Small intestine (tissue), 16 donors: ENCODE measurements at places on chromosomes 3 and 15.
A peak's percentile ranks its signal among the peaks of the same experiment; 100 is the strongest.

GRCh38 chr15:100929641-100930042, 10.5 kb downstream of the LRRK1 start:
- no peaks in the 10 kb centered on the region for H3K4me1 ChIP-seq
- no peaks in the 10 kb centered on the region for H3K36me3 ChIP-seq
- H3K27ac ChIP-seq: no peak overlapping the region
- no peak overlapping the region for H3K4me3 ChIP-seq
- no peak for DNase-seq

DNA sequence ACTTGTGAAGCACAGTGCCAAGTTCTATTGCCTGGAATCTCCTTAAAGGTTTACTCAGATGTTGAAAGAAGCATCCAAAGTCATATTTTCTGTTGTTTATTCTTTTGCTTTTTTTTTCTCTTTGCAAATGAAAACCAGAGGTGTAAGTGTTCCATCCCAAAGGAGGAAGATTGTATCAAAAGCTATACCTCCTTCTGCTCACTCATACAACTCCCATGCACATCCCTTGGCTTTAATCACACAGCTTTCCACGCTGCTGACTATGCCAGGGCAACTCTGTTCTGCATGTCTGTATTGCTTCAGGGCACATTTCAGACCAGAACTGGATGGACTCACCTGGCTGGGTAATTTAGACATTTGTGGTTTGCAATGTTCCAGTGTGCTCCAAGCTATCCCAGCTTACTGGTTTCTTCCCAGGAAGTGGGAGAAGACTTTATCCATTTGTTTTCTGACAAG, 399.6 kb upstream of the TBL1XR1 start:
- no peaks in the 10 kb centered on the region for H3K27me3 ChIP-seq
- H3K27ac ChIP-seq: no peak overlapping the region
- peaks cover 28% of the 10 kb centered on the region for H3K4me1 ChIP-seq
- H3K36me3 ChIP-seq: no peaks in the 10 kb centered on the region
- no peak overlapping the region for H3K4me3 ChIP-seq

GRCh38 chr15:29825227-29825626, 3.0 kb upstream of the TJP1 start:
- peaks cover 3% of the 10 kb centered on the region for H3K27me3 ChIP-seq
- no peak overlapping the region for H3K27ac ChIP-seq
- no peak overlapping the region for H3K4me3 ChIP-seq
- no peaks in the 10 kb centered on the region for H3K36me3 ChIP-seq
- H3K4me1 ChIP-seq: no peaks in the 10 kb centered on the region

DNA sequence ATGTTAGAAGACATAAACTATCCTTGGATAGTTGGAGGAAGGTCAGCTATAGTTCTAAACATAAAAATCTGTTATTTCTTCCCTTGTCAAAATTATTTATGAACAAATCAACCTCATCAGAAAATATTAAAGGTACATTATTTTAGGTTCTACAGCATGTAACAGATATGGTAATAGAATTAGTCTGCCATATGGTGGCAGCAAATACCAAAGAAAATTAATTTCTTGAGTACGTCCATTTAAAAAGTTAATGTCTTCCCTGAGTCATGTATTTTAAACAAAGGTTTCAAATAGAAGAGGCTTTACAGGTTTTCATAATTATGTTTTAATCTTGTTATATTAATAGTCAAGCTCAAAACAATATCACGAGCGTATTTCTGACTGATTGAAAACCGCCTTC, 17.9 kb upstream of the ANKRD28 start:
- no peaks in the 10 kb centered on the region for H3K27me3 ChIP-seq
- no peak overlapping the region for H3K4me3 ChIP-seq
- H3K4me1 ChIP-seq: no peaks in the 10 kb centered on the region
- DNase-seq: peak; percentile 32

GRCh38 chr3:46989146-46989810, 9.8 kb downstream of the NBEAL2 start:
- DNase-seq: no peak
- no peak overlapping the region for H3K27ac ChIP-seq
- no peaks in the 10 kb centered on the region for H3K27me3 ChIP-seq

- no peaks in the 10 kb centered on the region for H3K36me3 ChIP-seq
- H3K4me1 ChIP-seq: no peaks in the 10 kb centered on the region
- no peak for DNase-seq
- H3K27me3 ChIP-seq: no peaks in the 10 kb centered on the region
Observed at GRCh38 chr3:150133293-150133692, 162.6 kb upstream of the PFN2 start.

- no peaks in the 10 kb centered on the region for H3K27me3 ChIP-seq
- no peak for DNase-seq
- no peaks in the 10 kb centered on the region for H3K36me3 ChIP-seq
- no peaks in the 10 kb centered on the region for H3K4me1 ChIP-seq
- no peak overlapping the region for H3K27ac ChIP-seq
Observed at GRCh38 chr3:161893972-161894371, 397.4 kb downstream of the OTOL1 start.

GRCh38 chr3:64384561-64384960, 159.3 kb upstream of the PRICKLE2 start:
- no peaks in the 10 kb centered on the region for H3K36me3 ChIP-seq
- no peak overlapping the region for H3K4me3 ChIP-seq
- no peak overlapping the region for H3K27ac ChIP-seq
- no peaks in the 10 kb centered on the region for H3K4me1 ChIP-seq
- no peaks in the 10 kb centered on the region for H3K27me3 ChIP-seq
- DNase-seq: no peak

- no peaks in the 10 kb centered on the region for H3K36me3 ChIP-seq
- H3K27me3 ChIP-seq: no peaks in the 10 kb centered on the region
- H3K27ac ChIP-seq: no peak overlapping the region
Observed at GRCh38 chr3:175267121-175267531, 408.0 kb downstream of the NAALADL2 start.

DNA sequence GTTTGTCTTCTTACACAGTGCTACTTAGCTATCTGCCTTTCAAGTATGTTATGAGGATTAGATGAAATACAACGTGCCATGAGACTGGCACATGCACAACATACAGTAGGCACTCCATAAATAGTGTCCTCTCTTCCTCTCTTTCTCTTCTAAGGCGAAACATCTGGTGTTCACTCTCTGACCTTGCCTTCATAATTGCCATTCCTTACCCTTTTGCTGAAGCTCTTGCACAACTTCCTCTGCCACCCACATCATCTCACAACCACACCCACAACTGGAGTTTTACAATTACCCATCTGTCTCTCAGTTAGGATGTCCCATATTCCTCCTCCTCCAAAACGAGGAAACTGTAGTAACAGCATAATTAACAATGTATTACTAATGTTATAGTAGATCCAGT, 26.4 kb upstream of the ACP3 start:
- peak; percentile 41 for DNase-seq
- H3K4me3 ChIP-seq: no peak overlapping the region

DNA sequence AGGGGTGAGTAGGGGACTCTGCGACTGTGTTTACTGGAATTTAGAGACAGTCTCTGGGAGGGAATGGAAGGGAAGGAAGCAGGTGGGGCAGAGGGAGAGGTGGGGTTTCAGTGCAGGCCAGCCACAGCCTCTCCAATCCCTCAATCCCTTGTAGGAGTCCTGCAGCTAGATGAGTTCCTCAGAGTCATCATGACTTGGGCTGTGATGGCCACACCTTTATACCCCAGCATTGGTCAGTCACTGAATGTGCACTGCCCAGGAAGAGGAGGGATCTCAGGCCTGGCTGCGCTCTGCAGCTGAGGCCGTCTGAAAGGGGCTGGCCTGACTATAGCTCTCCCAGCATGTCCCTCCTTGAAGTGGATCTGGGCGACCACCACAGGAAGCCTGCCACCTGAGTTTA, 67.3 kb upstream of the GLCE start:
- no peaks in the 10 kb centered on the region for H3K27me3 ChIP-seq
- H3K27ac ChIP-seq: no peak overlapping the region
- H3K4me3 ChIP-seq: no peak overlapping the region
- no peak for DNase-seq
- H3K36me3 ChIP-seq: no peaks in the 10 kb centered on the region

GRCh38 chr15:101201411-101202174, 50.3 kb downstream of the CHSY1 start:
- H3K27ac ChIP-seq: no peak overlapping the region
- peaks cover 12% of the 10 kb centered on the region for H3K4me1 ChIP-seq
- DNase-seq: no peak
- no peaks in the 10 kb centered on the region for H3K36me3 ChIP-seq
- H3K27me3 ChIP-seq: no peaks in the 10 kb centered on the region

- H3K27ac ChIP-seq: no peak overlapping the region
- H3K4me1 ChIP-seq: peaks cover 4% of the 10 kb centered on the region
- no peaks in the 10 kb centered on the region for H3K27me3 ChIP-seq
- no peaks in the 10 kb centered on the region for H3K36me3 ChIP-seq
Observed at GRCh38 chr15:39156646-39157250, 424.1 kb upstream of the THBS1 start.

DNA sequence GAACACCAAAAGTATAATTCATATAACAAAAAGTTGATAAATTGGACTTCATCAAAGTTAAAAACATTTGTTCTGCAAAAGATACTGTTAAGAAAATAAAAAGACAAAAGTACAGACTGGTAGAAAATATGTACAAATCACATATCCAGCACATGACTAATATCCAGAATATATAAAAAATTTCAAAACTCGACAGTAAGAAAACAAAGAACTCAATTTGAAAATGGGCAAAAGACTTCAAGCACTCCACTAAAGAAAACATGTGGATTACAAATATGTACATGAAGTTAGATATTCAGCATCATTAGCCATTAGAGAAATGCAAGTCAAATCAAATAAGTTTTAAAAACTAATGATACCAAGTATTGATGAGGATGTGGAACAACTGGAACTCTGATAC, 6.7 kb downstream of the GK5 start:
- no peaks in the 10 kb centered on the region for H3K27me3 ChIP-seq
- no peak for DNase-seq
- peaks cover 4% of the 10 kb centered on the region for H3K4me1 ChIP-seq
- no peak overlapping the region for H3K4me3 ChIP-seq

GRCh38 chr15:101105059-101105891, 146.6 kb downstream of the CHSY1 start:
- no peak for DNase-seq
- H3K36me3 ChIP-seq: no peaks in the 10 kb centered on the region
- no peaks in the 10 kb centered on the region for H3K27me3 ChIP-seq
- H3K4me3 ChIP-seq: no peak overlapping the region
- H3K4me1 ChIP-seq: no peaks in the 10 kb centered on the region

GRCh38 chr15:74768771-74769342, 13.0 kb upstream of the CSK start:
- no peaks in the 10 kb centered on the region for H3K27me3 ChIP-seq
- no peak overlapping the region for H3K27ac ChIP-seq
- no peak overlapping the region for H3K4me3 ChIP-seq
- H3K36me3 ChIP-seq: no peaks in the 10 kb centered on the region

- H3K4me1 ChIP-seq: peaks cover 9% of the 10 kb centered on the region
- H3K4me3 ChIP-seq: no peak overlapping the region
- no peaks in the 10 kb centered on the region for H3K36me3 ChIP-seq
- no peaks in the 10 kb centered on the region for H3K27me3 ChIP-seq
Observed at GRCh38 chr15:67865331-67865730, 25.5 kb upstream of the RNU6-1 start.

DNA sequence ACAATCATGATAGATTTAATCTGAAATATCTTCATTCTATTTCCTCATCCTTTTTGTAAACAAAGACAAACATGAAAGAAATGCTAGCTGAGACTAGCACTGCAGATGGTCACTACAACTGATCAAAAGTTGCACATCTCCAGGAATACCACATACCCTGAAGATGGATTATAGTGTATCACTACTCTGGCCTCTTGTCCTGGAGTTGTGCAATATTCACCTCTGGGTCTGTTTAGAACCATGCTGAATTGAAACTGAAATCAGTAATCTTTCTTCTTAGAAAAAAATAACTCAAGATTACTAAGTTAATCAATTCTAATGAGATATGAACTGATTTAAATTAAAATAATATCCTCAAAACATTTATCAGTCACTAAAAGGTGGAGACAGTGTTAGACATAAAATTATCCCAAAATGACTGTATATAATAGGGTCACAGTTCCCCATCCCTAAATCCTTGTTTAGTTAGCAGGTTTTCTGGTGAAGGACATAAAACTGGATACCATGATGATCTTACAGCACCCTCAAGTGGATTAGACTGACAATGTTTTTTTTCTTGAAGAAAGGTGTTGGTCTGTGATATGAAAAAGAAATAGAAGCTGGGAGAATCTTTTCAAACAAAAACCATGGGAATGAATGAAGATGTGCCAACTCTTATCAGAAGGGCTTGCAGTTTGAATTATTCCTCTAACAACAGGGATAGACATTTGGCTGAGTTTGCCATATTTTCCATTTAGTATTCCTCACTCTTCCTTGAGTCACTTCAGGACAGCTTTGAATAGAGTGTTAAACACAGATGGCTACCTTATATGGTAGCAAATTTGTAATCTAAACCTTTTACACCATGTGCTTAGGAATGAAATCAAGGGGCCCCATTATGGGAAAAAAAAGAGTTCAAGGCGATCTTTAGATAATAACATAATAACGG, 7.1 kb upstream of the TTC14 start:
- H3K27me3 ChIP-seq: peaks cover 5% of the 10 kb centered on the region
- DNase-seq: no peak
- no peak overlapping the region for H3K4me3 ChIP-seq
- no peak overlapping the region for H3K27ac ChIP-seq
- H3K36me3 ChIP-seq: no peaks in the 10 kb centered on the region

DNA sequence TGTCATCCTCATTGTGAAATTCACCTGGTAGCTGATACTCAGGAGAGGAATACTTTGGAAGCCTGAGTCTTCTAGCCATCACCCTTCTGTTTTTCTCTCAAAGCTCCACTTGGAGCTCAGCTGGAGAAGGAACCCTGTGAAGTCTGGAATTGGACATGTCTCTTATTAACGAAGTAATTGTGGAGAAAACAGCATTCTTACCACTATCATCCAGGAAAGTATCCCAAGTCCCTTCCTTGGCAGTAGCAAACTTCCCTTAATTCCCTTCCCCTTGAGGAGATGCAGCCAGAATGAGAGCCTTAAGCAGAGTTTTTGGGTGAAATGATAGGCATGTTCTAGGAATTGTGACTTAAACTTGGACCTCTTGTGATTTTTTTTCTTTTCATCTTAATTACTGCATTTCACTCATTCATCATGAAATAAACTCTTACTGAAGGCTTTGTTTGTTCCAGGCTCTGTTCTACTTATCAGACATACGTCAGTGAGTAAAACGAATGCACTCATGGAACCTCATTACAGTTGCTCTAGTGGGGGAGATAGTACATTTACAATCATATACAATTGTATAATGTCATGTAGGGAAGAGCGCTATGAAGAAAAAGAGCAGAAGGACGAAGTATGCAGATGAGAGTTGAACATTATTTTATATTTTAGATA, 30.5 kb upstream of the TCF12 start:
- no peak for DNase-seq
- no peaks in the 10 kb centered on the region for H3K36me3 ChIP-seq
- H3K4me3 ChIP-seq: peak overlapping the region; percentile 73
- no peaks in the 10 kb centered on the region for H3K27me3 ChIP-seq

GRCh38 chr15:92930054-92930621, 30.0 kb downstream of the CHD2 start:
- peaks cover 2% of the 10 kb centered on the region for H3K4me1 ChIP-seq
- DNase-seq: no peak
- no peak overlapping the region for H3K4me3 ChIP-seq

DNA sequence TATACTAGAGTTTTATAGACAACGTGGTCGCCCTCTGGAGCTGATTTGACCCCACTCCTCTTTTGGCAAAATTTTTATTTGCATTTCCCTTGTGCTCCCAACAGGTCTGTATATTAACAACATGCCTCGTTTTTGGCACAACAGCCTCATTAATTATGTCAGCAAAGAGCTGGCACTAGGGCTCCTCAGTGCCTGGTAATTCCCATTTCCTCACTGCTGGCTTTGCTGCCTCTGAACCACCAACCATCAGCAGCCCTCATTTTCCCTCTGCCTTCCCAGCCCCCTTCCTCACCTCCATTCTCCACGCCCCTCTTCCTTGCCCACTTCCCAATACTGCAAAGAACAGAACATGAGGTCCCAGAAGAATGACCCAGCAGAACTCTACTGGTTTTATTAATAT, 204.8 kb downstream of the ABHD5 start:
- H3K36me3 ChIP-seq: no peaks in the 10 kb centered on the region
- no peak overlapping the region for H3K4me3 ChIP-seq
- H3K27ac ChIP-seq: no peak overlapping the region
- H3K27me3 ChIP-seq: no peaks in the 10 kb centered on the region
